Endothelial cell (in vitro differentiated cells): ENCODE measurements at places on chromosomes 2 and 18.
A peak's percentile ranks its signal among the peaks of the same experiment; 100 is the strongest.

GRCh38 chr2:119290859-119291587 lies 67.4 kb downstream of the STEAP3 start:
- peak; percentile 91 for DNase-seq
- H3K27ac ChIP-seq: no peak overlapping the region
- no peaks in the 10 kb centered on the region for H3K36me3 ChIP-seq
- H3K4me1 ChIP-seq: no peaks in the 10 kb centered on the region
- H3K27me3 ChIP-seq: peaks cover under 1% of the 10 kb centered on the region

- H3K36me3 ChIP-seq: no peaks in the 10 kb centered on the region
- H3K27ac ChIP-seq: no peak overlapping the region
- H3K4me3 ChIP-seq: no peak overlapping the region
- H3K27me3 ChIP-seq: no peaks in the 10 kb centered on the region
Measured at GRCh38 chr18:26103579-26103978, 13.2 kb upstream of the SS18 start.

DNA sequence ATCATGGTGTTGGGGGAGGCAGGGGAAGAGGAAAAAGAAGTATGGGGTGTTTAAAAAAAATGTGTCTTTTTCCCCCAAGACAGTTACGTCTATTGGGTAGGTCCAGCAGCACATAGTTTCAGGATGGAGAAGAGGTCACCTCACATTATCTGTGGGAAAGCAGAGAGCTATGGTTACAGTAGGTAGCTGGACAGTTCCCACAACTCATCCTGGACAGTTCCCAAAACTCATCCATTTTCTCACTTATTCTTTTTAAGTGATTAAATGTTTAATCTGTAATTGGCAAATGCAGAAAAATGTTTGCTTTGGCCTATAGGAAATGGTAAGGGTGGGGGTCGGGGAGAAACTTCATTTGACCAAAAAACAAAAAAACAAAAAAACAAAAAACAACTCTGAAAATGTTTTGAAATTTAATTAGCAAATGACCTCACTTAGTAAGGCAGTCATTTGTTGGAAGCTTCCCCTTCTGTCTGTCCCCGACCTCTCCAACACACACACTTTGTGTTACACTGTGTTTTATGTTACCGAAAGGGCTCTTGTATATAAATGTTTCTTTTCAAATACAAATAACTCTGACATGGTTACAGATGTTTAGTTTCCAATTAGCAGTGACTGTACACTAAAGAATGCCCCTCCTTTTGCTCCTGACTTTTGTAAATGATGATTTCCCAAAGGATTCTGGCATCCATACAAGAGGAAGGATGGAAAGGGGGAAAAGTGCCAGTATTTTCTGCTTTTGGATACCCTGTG lies 173.3 kb upstream of the ZFP36L2 start:
- no peaks in the 10 kb centered on the region for H3K27me3 ChIP-seq
- no peak overlapping the region for H3K4me3 ChIP-seq
- H3K4me1 ChIP-seq: peaks cover 2% of the 10 kb centered on the region
- no peak for DNase-seq
- no peak overlapping the region for H3K27ac ChIP-seq

DNA sequence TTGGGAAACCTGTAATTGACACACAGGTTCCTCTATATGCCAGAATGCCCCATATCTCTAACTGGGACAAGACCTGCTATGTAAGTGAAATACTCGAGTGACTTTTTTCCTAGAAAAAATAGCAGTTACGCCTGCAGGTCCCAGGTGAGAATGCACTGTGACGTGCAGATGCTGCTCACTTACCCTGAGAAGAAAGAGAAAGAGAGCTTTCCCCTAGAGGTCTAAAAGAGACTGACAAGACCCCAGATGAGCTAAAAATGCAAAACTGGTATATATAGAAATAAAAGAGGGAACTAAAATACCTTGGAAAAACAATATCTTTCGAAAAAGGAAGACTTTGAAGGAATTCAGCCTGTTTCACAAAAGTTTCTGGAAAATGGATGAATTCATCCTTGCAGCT lies 383.0 kb upstream of the DCC start:
- H3K4me1 ChIP-seq: peaks cover 35% of the 10 kb centered on the region
- no peak overlapping the region for H3K4me3 ChIP-seq
- no peak for DNase-seq
- H3K27ac ChIP-seq: no peak overlapping the region

DNA sequence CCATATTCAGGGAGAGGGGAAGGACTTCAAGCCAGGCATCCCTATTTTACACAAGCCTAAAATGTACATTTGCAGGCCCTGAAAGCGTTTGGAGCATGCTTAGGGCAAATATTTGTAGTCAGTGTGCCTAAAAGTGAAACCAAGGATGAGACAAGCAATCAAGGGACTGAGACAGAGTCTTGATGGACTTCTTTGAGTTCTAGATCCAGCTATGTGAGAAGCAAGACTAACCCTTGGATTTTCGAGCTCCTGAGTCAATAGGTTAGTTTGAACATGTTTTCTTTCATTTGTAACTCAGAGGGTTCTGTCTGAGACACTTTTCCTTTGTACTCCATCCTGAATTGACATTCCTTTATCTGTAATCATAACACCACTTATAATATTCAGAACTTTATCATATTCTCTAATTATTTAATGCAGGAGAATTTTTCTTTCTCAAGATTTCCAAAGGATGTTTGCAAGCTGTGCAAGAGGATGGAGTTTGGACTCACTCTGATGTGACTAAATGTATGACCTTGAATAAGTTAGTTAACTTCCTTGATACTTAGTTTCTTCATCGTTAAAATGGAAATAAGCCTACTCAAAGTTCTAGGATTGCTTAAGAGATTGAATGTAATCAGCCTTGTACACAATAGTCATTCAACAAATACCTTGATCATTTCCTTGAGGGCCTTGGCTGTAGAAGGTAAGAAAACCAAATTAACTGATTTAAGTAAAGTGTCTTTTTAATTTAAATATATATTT lies 1237.8 kb upstream of the ZEB2 start:
- H3K27ac ChIP-seq: no peak overlapping the region
- H3K36me3 ChIP-seq: no peaks in the 10 kb centered on the region
- no peaks in the 10 kb centered on the region for H3K27me3 ChIP-seq
- H3K4me3 ChIP-seq: no peak overlapping the region

GRCh38 chr18:79930020-79930642 lies 21.3 kb downstream of the SLC66A2 start:
- H3K27me3 ChIP-seq: peaks cover 4% of the 10 kb centered on the region
- no peak overlapping the region for H3K27ac ChIP-seq
- no peaks in the 10 kb centered on the region for H3K4me1 ChIP-seq
- peak overlapping the region; percentile 26 for H3K4me3 ChIP-seq
- DNase-seq: no peak

- no peak overlapping the region for H3K4me3 ChIP-seq
- DNase-seq: no peak
- H3K27ac ChIP-seq: no peak overlapping the region
Measured at GRCh38 chr2:47636596-47637264, 146.2 kb upstream of the MSH6 start.

- no peak overlapping the region for H3K4me3 ChIP-seq
- no peaks in the 10 kb centered on the region for H3K4me1 ChIP-seq
- H3K27ac ChIP-seq: no peak overlapping the region
- no peaks in the 10 kb centered on the region for H3K36me3 ChIP-seq
Measured at GRCh38 chr2:61620244-61621159, 82.3 kb upstream of the XPO1 start.

GRCh38 chr2:53188851-53189510 lies 578.6 kb upstream of the CHAC2 start:
- no peaks in the 10 kb centered on the region for H3K4me1 ChIP-seq
- no peaks in the 10 kb centered on the region for H3K36me3 ChIP-seq
- no peak for DNase-seq

GRCh38 chr2:100544911-100545596 lies 17.7 kb upstream of the PDCL3 start:
- H3K4me1 ChIP-seq: peaks cover 2% of the 10 kb centered on the region
- H3K27ac ChIP-seq: no peak overlapping the region
- H3K4me3 ChIP-seq: no peak overlapping the region
- H3K27me3 ChIP-seq: peaks cover 1% of the 10 kb centered on the region

DNA sequence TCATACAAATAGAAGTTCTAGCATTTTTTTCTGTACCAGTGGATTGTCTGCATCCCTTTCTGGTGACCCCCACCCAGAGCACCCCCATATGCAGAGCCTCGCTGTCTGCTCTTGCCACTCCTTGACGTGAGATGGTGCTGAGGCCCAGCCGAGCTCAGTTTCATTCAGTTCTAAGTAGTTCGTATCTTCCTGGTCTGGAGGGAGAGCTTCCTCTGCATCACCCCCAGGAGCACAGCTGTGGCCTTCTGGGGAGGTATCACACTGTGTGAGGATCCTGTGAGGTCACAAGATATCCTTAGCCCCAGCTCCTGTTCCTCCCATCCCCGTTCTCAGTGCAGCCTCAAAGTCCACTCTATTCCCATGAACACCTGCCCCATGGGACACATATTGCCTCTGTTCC lies 132.7 kb downstream of the PTGR3 start:
- no peak overlapping the region for H3K4me3 ChIP-seq
- peaks cover 12% of the 10 kb centered on the region for H3K4me1 ChIP-seq

GRCh38 chr2:146632707-146633106 lies 1212.1 kb upstream of the ACVR2A start:
- H3K4me3 ChIP-seq: no peak overlapping the region
- DNase-seq: no peak
- H3K27me3 ChIP-seq: no peaks in the 10 kb centered on the region
- H3K27ac ChIP-seq: no peak overlapping the region
- no peaks in the 10 kb centered on the region for H3K4me1 ChIP-seq
- no peaks in the 10 kb centered on the region for H3K36me3 ChIP-seq

DNA sequence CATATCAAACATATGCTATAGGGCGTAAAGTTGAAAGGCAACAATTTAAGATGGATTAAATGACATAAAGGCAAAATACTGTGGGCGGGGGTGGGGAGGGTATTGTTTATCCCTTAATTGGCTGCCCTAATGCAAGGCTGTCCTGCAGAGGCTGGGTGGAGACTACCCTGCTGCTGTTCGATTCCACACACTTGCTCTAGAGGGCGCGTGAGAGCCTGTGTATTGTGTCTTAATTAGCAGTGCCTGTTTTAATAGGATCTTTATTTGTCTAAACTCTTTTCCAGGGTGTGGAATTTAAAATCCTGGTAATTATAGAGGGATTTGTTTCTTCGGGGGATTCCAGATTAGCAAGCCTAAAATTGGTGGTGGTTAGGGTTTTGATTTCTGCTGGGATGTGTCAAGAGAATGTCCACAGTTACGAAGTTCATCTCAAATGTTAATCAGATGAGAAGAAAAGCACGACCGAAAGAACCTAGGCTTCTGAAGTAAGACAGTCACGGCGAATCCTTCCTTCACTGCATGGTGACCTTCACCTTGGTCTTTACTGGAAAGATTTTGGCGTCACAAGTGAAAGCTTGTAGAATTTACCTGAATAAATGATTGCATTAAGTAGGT lies 103.5 kb upstream of the MAP3K20 start:
- H3K27me3 ChIP-seq: no peaks in the 10 kb centered on the region
- no peak overlapping the region for H3K27ac ChIP-seq
- H3K36me3 ChIP-seq: peaks cover 9% of the 10 kb centered on the region
- H3K4me3 ChIP-seq: no peak overlapping the region
- peak; percentile 61 for DNase-seq

DNA sequence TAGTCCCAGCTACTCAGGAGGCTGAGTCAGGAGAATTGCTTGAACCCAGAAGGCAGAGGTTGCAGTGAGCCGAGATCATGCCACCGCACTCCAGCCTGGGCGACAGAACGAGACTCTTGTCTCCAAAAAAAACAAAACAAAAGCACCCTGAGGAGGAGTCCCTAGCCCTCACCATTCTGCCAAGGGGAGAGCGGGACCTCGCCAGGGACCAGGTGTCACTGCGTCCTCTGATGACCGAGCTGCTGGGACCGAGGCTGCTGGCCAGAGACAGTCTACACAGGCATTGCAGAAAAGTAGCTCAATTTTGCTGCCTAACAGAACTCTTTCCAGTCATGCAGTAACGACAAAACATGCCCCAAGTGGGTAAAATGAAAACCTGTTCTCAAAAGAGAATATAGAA lies 18.4 kb downstream of the NCK2 start:
- peaks cover 4% of the 10 kb centered on the region for H3K36me3 ChIP-seq
- DNase-seq: no peak
- peaks cover 3% of the 10 kb centered on the region for H3K27me3 ChIP-seq

DNA sequence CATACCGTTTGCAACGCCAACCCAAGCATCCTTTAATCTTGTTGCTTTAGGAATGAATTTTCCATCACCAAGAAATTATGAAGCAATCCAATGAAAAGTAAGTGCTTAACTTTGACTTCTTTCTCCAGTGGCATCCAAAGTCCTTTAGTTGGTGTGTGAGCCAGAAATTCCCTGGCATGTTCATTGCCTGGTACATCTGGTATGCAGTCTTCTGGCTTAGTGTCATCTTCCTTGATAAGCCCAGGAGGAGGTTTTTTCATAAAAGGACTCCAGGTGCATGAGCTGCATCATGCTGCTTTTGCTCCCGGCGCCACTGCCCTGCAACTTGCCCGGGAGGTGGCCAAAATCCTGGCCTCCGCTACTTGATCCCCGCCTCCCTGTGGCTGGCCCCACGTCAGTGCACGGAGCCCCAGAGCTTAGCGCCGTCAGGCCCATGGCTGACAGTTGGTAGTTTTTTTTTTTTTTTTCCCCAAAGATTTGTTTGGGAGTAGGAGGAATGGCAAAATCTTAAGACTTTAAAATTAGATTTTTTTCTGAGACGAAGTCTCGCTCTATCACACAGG lies 58.7 kb downstream of the PUM2 start:
- H3K27ac ChIP-seq: peak overlapping the region; percentile 62
- H3K36me3 ChIP-seq: peaks cover 4% of the 10 kb centered on the region
- H3K4me3 ChIP-seq: no peak overlapping the region
- no peaks in the 10 kb centered on the region for H3K27me3 ChIP-seq

DNA sequence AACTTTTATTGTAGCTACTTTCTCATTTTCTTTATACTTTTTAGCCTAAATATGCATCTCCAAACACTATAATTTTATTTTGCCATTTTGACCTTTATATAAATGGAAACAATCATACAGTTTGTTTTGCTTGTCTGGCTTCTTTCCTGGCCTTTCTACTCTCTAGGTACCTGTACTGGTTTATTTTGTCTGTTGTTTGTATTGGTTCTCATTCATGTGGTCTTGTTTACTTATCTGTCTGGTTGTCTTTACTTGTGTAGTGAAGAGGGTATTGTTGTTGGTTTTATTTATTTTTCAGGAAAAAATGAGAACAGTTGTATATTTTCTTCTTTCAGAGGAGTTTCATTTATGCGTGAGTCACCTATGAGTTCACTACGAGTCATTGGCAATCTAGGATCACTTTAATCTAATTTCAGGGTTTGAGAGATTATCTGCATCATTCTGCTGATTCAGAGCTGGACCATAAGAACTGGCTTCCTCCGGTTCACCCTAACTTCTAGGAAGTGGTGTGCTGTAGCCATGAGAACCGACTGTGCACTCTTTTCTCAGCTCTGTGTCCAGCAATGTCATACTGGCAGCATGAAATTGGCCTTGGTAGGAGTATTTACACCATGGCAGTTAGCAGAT lies 33.1 kb upstream of the HDAC4 start:
- H3K27me3 ChIP-seq: no peaks in the 10 kb centered on the region
- H3K36me3 ChIP-seq: no peaks in the 10 kb centered on the region
- H3K4me3 ChIP-seq: no peak overlapping the region
- H3K4me1 ChIP-seq: no peaks in the 10 kb centered on the region

GRCh38 chr2:16717477-16717876 lies 51.8 kb upstream of the CYRIA start:
- H3K27me3 ChIP-seq: no peaks in the 10 kb centered on the region
- peaks cover 3% of the 10 kb centered on the region for H3K36me3 ChIP-seq
- H3K4me1 ChIP-seq: peaks cover 3% of the 10 kb centered on the region
- no peak for DNase-seq
- no peak overlapping the region for H3K4me3 ChIP-seq
- no peak overlapping the region for H3K27ac ChIP-seq

GRCh38 chr2:207640661-207641060 lies 15.5 kb upstream of the METTL21A start:
- peaks cover 2% of the 10 kb centered on the region for H3K27me3 ChIP-seq
- H3K4me3 ChIP-seq: no peak overlapping the region
- H3K4me1 ChIP-seq: no peaks in the 10 kb centered on the region
- H3K36me3 ChIP-seq: no peaks in the 10 kb centered on the region
- no peak overlapping the region for H3K27ac ChIP-seq
